ENCODE measurements at places on chromosomes 13 and 19.
A peak's percentile ranks its signal among the peaks of the same experiment; 100 is the strongest.

- DNase-seq = no peak
These were observed 7.1 kb downstream of the QTRT1 start for GRCh38 chr19:10708291-10708690.

GRCh38 chr13:34748596-34748995 is 193.5 kb upstream of the NBEA start:
- DNase-seq = no peak

- DNase-seq = no peak
These were observed 91.3 kb downstream of the EDNRB start for GRCh38 chr13:77827332-77827731.

DNA sequence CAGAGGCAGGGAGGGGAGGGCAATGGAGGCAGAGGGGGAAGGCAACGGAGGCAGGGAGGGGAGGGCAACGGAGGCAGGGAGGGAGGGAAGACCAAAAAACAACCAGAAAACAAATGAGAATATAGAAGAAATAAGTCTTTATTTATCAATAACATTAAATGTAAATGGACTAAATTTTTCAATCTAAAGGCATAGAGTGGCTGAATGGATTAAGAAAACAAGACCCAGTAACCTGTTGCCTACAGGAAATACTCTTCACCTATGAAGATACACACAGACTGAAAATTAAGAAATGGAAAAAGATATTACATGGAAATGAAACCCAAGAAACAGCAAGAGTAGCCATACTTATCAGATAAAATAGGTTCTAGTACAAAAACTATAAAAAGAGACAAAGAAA is 536.3 kb downstream of the TBC1D4 start:
- no peak for DNase-seq

GRCh38 chr13:59950266-59950665 is 213.5 kb downstream of the DIAPH3 start:
- no peak for DNase-seq

DNA sequence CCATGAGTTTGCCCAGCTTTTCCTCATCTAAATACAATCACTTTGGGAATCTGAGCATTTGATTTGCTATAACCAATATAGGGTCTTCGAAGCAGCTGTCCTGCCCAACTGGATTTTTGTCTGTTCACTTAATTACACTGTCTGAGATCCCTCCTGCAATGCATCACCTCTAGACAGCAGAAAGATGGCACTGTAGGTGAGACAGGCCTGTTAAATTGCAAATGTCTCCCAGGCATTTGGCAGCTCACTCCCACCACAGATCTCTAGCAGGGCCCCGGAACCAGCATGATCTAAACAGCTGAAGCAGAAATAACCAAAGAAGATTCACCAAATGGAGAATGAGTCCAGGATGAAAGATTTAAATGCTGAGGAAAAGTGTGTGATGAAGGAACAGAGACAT is 41.9 kb upstream of the SERPINE3 start:
- no peak for DNase-seq

GRCh38 chr19:45361608-45362007 is 8.8 kb downstream of the ERCC2 start:
- no peak for DNase-seq

DNA sequence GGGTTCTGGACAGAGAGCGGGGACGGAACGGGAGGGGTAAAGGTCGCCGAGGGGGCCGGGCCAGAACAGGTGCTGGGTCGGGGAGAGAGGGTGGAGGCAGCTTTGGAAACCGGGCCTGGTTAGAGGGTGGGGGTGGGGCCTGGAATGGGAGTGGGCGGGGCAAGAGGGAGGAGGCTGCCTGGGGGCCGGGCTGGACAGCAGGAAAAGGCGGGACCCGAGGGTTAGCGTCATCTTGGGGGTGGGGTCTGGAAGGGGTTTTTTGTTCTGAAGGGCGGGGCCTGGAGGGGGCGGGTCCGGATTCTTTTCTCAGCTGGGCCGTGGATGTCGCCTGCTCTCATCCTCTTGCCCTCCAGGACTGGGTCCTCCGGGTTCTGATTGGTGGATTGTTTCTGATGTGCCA is 4.3 kb upstream of the ZNF813 start:
- DNase-seq = no peak

GRCh38 chr19:47274891-47275761 is 441 bp downstream of the INAFM1 start:
- no peak for DNase-seq

DNA sequence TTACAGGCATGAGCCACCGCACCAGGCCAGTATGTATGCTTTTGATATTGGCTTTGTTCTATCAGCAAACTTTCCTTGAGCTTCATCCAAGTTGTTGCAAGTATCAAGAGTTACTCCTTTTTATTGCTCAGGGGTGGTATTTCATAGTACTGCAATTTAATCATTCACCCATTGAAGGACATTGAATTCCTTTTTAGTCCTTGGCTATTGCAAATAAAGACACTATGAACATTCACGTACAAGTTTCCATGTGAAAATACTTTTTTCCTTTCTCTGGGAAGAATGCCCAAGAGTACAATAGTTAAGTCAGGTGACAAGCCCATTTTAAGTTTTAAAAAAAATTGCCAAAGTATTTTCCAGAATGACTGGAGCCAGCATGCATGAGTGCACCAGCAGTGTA is 20.4 kb downstream of the CEACAM3 start:
- DNase-seq = no peak

- DNase-seq = peak; percentile 60
These were observed 36.6 kb upstream of the OXGR1 start for GRCh38 chr13:97030705-97031452.

DNA sequence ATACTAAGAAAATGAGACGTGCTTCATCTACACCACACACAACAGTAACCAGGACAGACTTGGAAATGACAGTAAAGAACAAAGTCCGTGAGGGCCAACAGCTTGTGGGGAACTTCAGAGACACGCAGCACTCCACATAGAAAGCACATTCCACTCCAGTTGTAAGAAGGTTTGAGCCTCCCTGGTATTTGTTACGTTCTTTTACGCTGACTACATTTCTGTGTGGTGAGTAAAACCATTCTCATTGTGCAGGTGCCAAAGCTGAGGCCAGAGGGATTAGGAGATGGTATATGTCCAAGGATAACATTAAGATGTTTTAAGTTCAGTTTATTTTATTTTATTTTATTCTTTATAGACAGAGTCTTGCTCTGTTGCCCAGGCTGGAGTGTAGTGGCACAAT is 1189.9 kb downstream of the UQCRFS1 start:
- DNase-seq = peak; percentile 4

DNA sequence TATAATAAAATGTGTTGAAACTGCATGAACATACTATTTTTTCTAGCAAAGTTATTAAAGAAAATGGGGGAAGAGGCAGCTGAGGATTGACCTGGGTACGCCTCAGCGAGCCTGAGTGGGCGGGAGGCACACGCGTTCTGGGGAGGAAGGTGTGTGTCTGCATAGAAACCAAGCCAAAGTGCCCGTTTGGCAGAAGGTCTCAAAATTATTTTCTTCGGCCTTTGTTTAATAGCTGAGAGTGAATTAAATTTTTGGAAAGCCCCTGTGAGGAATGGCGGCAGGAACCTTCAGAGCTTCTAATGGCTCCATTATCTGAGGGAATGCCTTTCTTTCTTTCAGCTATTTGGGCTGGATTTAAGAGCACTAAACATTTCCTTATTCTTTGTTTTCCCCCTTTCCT is 5.2 kb downstream of the ZIC2 start:
- no peak for DNase-seq

All from non-pigmented ciliary epithelial cell (primary cell).